ENCODE measurements at places on chromosomes 2 and 18.

DNA sequence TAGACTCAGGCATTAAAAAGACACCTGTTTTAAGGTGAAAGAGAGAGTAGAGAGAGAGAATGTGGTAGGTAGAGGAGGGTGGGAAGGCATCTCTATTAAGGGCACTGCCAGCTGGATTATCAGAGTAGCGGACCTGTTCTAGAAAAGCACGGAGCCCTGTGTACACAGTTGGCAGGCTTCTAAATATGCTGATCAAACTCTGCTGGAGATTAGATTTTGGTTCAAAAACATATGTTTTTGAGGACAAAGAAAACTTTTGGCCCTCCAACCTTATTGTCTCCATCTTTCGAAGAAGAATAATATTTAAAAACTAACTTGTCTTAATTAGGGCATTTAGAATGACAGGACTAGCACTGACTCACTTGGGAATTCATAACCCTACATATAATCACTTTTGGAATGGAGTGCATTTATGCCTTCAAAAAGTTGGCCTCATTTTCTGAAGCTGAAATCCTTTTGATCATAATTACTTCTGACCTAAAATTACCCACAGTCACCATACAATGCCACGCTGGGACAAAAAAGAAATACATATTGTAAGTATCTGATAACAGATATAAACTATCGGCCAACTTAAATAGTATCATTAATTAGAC, 254.6 kb downstream of the MEIS1 start:
- DNase-seq: no peak

DNA sequence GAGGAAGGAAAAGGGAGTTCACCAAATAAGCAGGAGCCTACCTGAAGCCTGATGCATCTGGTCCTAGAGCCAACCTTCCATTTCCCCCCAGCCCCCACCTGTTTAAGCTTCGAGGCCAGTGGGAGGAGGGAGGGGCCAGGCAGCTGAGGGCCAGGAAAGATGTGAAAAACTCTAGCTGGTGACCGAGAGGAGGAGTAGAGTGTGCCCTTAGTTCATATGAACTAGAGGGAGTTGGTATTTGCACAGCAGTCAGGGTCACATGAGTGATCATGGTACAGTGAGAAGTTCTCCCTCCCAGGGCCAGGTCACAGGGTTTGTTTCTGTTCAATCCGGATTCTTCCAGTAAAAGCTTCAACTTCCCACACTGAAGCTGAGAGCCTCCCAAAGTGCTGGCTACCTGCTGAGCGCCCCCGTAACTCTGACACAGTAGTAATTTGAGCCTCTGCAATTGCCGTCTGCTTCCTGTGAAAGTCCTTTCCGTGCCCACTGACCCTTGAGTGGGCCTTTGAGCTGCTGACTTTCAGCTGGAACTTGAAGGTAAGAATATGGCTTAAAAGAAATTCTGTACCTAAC, at the start of gene SULT1C2:
TSS of gene SULT1C2 (plus strand) at position 362 of the 573 bp plus-strand sequence. CDS start 4,773 bp downstream, outside the sequence.
- no peak for DNase-seq

DNA sequence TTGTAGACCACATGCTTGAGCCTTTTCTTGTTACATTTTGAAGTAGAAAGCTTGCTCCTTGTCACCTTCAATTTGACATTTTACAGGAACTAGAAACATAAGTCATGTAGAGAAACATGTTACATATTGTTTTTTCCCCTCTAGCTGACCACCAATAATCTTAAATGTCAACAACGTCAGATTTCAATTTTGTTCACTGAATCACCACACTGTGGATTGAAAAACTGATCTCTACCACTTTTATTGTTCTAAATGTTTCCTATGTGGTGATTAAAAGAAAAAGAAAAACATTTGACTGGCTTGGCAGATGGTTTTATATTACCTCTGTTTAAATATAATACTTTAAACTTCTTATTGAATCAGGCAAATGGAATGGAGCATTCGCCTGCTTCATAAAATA, 87.7 kb downstream of the DSEL start:
- no peak for DNase-seq

DNA sequence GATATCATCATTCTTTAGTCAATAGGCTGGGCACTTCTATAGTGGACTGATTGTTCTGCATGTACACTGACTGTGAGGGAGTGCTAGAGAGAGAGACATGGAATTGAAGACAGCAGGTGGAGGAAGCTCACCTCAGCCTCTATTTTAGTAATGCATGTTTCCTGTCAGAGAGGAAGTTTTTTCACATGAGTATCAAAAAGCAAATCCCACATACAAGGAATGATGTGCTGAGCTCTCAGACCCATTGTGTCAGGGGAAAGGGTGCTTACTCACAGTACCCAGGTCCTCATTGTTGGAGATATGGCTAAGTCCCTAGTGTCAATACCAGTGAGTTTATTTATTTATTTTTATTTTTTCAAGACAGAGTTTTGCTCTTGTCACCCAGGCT, 9.9 kb upstream of the CDK15 start:
- DNase-seq: no peak

DNA sequence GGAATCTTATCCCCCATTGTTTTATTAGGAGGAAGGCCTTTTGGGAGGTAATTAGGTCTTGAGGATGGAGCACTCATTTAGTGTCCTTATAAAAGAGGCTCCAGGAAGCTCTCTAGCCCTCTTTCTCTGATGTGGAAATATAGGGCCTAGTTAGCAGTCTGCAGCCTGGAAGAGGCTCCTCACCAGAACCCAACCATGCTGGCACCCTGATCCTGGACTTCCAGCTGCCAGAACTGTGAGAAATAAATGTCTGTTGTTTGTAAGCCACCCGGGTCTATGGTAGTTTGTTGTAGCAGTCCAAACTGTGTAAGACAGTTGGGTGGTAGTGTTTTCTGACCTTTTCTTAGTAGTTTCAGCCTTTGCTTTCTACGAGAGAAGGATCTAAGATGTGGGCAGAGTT, 100.7 kb downstream of the KIAA1328 start:
- no peak for DNase-seq

GRCh38 chr2:1635823-1636222, 108.5 kb downstream of the PXDN start:
- DNase-seq: no peak

DNA sequence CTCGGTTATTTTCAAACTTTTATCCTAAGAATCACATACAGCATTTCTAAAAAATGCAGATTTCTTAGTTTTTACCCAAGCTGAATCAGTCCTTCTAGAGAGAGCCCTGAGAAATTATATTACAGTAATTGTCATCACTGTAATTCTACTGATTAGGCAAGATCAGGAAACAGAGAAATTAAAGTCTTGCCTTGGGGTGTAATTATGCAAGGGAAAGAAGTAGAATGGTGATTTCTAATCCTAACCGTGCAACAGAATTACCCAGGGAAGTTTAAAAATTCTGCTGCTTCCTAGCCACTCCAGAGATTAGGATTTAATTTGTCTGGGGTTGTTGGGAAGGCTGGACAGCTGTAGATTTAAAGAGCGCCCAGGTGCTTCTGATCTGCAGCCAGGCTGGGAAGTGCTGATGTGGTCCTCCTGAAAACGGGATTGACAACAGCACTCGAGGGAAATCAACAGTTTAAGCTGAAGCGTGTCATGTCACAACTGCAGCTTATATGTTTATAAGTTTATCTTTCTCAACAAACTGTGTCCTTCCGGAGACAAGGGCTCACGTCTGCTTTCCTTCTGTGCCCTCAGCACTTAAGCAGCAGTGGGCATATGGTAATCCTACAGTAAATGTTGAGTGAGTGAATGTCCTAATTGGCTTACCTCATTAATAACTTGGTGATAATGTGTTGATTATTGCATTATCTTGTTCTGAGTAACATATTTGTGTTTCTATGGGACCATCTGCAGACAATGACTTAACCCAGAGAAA, 671.9 kb upstream of the SOX11 start:
- no peak for DNase-seq

GRCh38 chr2:173898178-173898668, 67.0 kb downstream of the SP3 start:
- DNase-seq: no peak

DNA sequence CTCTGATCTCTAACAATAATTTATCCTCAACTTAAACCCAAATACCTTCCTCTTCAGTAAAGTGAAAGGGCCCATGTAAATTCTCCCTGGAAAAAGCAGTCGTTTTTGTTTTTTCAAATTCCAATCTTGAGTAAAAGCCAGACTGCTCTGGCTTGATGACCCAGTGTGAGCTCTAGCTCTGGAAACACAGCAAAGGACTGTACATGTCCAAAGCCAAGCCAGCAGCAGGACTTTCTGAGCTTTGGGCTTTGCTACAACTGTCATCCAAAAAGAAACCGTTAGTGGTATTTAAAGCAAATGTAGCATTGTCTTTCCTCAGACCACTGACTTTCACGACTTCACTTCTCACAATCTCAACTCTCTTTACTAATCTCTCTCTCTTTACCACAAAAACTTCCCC, 25.4 kb downstream of the SH3YL1 start:
- DNase-seq: no peak

DNA sequence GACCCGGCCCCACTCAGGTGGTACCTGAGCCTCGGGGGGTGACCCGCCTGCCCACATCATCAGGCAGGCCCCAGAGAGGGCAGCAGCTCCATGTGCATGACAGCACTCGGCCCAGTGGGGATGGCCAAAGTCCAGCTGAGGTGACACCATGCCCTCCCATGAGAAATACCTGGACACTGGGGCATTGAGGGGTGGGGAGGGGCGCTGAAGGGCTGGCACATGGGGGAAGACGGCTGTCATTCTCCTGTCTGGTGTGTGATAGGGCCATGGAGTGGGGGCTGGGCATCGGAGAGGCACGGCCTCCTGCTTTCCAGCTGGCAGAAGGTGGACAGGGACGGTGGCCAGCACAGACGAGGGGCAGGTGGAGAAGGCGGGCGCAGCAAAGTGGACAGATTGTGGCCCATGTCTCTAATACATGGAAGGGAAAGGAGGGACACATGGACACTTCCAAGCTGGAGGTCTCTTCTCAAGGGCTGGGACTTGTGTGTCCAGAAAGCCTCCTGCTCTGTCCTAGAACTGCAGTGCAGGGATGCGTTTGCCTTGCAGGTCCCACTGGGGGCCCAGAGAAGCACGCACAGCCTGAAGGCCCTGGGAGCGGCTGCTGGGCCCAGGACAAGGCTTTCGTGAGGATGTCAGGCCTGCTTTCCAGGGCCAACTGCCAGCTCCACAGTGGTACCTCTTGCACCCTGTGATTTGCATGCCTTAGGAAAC, 302.2 kb downstream of the NDUFA10 start:
- no peak for DNase-seq

GRCh38 chr2:2698182-2699120, 367.4 kb upstream of the MYT1L start:
- no peak for DNase-seq

- DNase-seq: no peak
Measured at GRCh38 chr2:108285616-108286015, 3.1 kb upstream of the SULT1C2 start.

GRCh38 chr2:158967114-158967730, 1.2 kb upstream of the TANC1 start:
- no peak for DNase-seq

- no peak for DNase-seq
Measured at GRCh38 chr2:287471-287885, 413 bp downstream of the ALKAL2 start.

DNA sequence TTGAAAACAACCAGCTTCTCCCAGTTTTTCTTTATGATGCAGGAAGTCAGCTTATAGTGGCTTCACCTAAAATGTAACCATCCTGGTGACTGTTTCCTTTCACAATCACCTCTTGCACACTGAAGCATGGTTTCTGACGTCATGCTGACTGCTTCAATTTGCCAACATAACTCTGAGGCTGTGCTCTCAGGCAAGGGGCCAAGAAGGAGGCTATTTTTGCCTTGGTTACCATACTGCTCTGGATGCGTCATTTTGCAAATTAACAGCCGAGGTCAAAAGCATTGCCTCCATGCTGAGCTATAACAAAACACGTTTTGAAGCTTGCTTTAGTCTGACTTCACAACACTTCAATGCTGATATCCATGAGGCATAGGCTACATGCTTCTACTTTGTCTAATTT, 397.8 kb downstream of the METTL4 start:
- DNase-seq: no peak

DNA sequence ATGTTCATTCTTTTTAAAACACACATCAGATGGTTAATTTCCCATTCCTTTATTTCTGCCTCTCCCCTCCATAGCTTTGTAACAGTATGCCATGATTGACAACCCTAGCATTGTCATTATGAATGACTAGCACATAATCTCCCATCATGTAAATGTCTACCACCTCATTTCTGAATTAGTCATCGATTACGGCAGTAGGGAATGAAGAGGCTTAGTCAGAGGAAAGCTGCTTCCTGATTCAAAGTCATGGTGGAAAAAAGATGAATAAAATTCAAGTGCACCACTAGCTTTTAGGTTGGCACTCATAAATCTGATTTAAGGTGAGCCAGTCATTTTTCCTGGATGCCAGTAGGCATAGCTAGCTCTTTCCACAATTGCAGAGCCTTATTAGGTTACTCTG, 19.1 kb upstream of the ACMSD start:
- no peak for DNase-seq

GRCh38 chr2:9463698-9464034, 10.7 kb upstream of the IAH1 start:
- no peak for DNase-seq

DNA sequence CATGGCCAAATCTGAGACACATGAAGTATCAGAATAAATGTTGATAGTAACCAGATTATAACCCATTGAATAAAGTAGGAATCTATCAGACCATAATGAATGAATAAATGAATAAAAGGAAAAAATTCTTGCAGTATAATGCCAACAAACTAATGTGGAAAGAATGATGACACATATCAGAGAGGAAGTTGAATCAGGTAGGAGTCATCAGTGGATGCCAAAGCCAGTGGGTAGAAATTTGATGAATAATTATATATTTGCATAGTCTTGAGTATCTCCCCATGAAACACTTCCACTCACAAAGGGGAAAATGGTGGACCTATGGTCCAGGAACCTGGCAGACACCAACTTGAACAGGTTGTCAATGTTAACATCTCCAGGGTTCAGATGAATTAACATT, 68.6 kb downstream of the GALNT3 start:
- DNase-seq: no peak

DNA sequence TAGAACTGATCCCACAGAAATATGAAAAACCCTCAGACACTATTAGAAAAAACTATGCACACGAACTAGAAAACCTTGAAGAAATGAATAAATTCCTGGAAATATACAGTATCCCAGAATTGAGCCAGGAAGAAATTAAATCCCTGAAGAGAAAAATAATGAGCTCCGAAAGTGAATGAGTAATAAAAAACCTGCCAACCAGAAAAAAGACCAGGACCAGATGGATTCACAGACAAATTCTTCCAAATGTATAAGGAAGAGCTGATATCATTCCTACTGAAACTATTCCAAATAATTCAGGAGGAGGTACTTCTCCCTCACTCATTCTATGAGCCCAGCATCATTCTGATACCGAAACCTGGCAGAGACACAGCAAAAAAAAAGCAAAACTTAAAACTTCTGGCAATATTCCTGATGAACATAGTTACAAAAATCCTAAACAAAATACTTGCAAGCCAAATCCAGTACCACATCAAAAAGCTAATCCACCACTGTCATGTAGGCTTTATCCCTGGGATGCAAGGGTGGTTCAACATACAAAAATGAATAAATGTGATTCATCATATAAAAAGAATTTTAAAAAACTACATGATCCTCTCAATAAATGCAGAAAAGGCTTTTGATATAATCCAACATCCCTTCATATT, 1397.6 kb upstream of the DDX18 start:
- no peak for DNase-seq

- no peak for DNase-seq
Measured at GRCh38 chr2:178008636-178009289, 63.8 kb downstream of the PDE11A start.

Data from stimulated activated CD4-positive, alpha-beta T cell treated with anti-CD3 and anti-CD28 coated beads, TNF-alpha, amount 100 ng/mL, for 1 hour (primary cell).